ENCODE measurements at places on chromosomes 1 and 21.

GRCh38 chr1:8370046-8370881 is 52.4 kb downstream of the SLC45A1 start:
- no peak for DNase-seq

DNA sequence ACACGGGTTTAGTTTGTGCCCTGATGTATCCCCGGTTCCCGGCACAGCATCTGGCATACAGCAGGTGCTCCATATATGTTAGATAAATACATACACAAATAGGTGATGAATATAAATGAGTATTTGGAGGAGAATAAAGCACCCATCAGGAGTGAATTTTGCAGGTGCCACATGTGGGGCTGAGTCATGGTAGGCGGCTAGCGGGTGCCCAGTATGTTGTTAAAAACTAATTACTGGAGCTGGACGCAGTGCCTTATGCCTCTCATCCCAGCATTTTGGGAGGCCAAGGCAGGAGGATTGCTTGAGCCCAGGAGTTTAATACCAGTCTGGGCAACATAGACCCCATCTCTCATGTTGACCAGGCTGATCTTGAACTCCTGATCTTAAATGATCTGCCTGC is 16.7 kb upstream of the WASF2 start:
- no peak for DNase-seq

DNA sequence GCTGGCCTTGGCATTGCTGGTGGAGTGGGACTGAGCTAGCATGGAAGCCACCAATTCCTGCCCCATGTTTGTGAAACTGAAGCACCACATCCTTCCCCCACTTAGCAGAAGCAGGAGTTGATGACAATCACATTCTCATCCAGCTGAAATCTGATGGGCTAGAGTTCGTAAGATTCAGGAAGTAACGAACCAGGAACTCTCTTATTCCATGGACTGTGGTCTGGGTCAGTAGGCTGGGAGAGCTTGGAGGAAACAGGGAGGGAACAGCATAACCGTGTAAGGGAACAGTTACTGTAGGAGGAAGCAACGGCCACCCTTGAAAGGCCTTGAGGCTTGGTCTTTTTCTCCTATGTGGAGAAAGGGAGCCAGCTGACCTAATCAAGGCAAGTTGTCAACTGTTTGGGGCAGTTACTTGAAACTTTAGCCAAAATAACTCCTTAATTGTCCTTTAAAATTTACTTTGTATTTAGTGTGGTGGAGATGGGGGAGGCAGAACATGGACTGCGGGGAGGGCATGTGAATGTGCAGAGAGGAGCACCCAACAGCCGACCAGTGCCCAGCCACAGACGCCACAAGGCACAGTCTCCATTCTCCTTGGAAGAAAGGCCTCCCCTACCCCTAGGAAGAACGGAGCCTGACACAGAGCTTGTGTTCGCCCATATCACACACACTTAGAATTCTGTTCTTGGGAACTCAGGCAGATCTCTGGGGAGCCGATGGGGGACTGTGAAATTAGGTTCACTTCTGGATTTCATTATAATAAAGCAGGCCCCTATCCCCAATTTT is 2.0 kb upstream of the COQ8A start:
- no peak for DNase-seq

GRCh38 chr1:87950369-87950768 is 621.7 kb downstream of the LMO4 start:
- DNase-seq: no peak
